ENCODE measurements at places on chromosomes 1 and 21.

- peak; percentile 42 for DNase-seq
Observed at GRCh38 chr1:216765346-216766300, 42.4 kb upstream of the ESRRG start.

DNA sequence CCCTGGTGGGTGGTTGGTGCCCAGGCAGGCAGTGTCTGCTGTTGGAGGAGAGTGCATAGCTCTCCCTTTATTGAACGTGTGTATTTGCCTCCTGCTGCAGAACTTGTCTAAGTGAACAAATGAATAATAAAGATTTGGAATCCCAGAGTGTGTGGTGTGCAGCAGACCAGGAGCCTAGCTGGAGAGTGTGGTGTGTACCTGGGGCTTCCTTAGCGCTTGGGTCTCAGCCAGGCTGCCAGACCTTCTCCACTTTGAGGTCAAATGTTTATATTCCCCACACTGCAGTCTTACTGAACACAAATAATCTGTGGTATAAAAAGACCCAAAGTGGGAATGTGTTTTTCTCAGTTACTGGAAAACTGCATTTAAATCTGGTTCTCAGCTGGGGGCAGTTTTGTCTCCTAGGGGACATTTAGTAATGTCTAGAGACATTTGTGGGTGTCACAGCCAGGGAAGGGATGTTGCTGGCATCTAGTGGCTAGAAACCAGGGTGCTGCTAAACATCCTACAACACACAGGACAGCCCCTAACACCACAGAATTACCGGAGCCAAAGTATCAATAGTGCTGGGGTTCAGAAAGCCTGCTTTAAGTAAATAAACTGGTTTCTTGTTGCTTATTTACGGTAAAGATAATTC, 23.6 kb downstream of the SLC37A1 start:
- peak; percentile 27 for DNase-seq

- no peak for DNase-seq
Observed at GRCh38 chr1:164311377-164311776, 247.6 kb upstream of the PBX1 start.

GRCh38 chr1:59354709-59355337, 57.9 kb downstream of the FGGY start:
- DNase-seq = no peak

- DNase-seq = peak; percentile 52
Observed at GRCh38 chr1:165408518-165408917, 36.4 kb downstream of the RXRG start.

Data from epithelial cell of esophagus (primary cell).